ENCODE measurements at places on chromosomes 3 and 15.

- DNase-seq, result no peak
These were observed 9.9 kb upstream of the PLA2G4F start for GRCh38 chr15:42166225-42166940.

GRCh38 chr3:154197751-154198150 is 76.6 kb downstream of the ARHGEF26 start:
- DNase-seq, result no peak

DNA sequence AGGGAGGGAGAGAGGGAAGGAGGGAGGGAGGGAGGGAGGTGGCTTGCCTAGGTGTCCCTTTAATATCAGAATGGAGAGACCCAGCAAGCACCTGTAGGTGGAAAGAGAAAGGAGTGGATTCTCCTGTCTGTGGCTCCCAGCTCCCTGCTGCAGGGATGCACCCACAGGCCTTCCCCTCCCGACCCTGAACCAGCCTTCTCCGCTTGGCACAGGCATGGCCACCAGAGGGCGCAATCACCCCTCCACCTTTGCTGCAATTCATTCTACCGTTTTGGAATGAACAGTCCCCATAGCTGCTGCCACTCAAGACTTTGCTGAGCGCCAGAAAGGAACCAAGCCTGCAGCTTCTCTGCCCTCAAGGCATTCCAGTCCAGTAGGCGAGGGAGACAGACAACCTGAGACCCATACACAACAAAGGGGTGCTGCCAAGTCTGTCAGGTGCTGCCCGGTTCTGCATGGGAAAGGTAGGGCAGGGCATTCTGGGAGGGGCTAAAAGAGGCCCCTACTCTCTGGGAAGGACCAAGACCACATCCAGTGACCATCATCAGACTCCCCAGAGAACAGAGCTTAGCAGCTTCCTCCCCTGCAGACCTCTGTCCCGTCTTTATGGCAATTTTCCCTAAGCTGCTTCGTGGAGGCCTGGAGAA is 4.9 kb downstream of the TLR9 start:
- DNase-seq, result peak; percentile 83

DNA sequence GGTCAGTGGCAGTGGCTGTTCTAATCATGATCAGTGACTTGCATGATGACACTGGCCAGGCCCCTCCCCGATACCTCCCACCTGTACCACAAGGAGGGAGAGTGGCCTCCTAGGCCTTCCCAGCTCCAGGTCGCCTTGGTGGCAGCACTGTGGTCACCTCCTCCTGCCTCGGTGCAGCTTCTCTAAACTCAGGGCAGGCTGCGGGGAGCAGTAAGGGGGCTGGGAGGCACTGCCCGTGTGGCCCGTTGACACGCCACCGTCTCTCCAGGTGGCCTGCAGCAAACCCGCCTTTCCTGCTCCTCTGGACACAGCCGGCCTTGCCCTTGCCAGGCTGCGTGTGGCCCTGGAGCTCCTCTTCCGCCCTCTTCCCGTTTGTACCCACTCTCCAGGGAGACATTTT is 184.1 kb downstream of the XXYLT1 start:
- DNase-seq, result no peak

DNA sequence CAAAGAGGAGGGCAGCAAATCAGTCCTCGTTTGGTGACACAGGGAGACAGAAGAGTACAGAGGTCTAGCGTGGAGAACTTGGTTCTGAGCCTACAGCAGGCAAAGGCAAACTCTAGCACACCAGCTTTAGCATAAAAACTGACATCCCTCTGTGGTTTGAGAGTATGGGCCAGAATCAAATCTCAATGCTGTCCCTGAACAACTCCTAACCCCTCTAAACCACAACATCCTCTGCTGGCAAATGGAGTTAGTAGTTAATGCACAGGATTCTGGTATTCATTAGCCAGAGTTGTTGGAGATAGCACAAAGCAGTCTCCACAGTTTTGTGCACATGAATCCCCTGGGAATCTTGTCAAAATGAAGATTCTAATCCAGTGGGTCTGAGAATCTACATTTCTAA is 315.8 kb downstream of the NTRK3 start:
- no peak for DNase-seq

GRCh38 chr3:195859061-195859845 is 47.5 kb upstream of the MUC4 start:
- peak; percentile 98 for DNase-seq

DNA sequence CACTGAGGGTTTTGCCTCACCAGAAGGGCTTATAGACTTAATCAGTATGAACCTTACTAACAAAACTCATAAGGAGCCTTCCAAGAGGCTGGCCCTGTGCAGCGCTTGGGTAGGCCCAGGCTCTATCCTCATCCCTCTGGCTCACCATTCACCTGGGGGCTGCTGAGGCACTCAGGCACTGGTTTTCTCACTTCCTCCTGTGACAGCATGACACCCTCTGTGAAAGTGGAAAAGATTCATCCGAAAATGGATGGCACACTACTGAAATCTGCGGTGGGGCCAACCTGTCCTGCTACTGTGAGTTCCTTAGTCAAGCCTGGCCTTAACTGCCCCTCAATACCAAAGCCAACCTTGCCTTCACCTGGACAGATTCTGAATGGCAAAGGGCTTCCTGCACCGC is 41.3 kb downstream of the PSMD6 start:
- DNase-seq, result no peak
